Aorta (tissue), 5 donors: ENCODE measurements at places on chromosomes 2 and 18. TPM values are rescaled to one million over a fixed set of nuclear protein-coding genes. Genes with fewer than 3 reads are reported as not detected.

GRCh38 chr2:229779650-229780049 lies 65.3 kb upstream of the DNER start:
- peaks cover 4% of the 10 kb centered on the region for H3K36me3 ChIP-seq
- DNase-seq: no peak
- H3K27me3 ChIP-seq: no peaks in the 10 kb centered on the region
- H3K27ac ChIP-seq: no peak overlapping the region
- no peak overlapping the region for H3K4me3 ChIP-seq

DNA sequence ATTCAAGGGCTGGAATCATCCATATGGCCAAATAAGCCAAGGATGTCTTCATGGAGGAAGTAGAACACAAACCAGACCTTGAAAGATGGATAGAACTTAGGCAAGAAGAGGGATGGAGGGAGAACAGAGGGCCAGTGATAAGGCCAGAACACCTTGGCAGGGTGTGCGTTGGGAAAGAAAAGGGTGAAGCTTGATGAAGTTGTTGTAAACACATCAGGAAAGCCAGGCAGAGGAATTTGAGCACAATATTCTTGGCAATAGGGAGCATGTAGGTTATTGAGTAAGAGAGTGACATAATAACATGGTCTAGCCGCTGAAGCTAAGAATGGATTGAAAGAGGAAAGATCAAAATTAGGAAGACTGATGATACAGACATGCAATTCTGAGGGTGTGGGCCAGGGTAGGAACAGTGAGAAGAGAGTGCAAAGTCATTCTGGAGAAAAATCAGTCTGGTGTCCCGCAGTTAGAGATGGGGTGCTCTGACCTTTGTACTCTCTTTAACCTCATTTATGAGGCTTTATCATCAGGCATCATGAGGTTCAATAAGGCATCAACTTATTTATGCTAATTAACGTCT lies 41.0 kb downstream of the SLC14A2 start:
- no peaks in the 10 kb centered on the region for H3K36me3 ChIP-seq
- no peaks in the 10 kb centered on the region for H3K4me1 ChIP-seq
- DNase-seq: no peak
- H3K4me3 ChIP-seq: no peak overlapping the region

- DNase-seq: no peak
- H3K27me3 ChIP-seq: no peaks in the 10 kb centered on the region
- no peak overlapping the region for H3K27ac ChIP-seq
- no peak overlapping the region for H3K4me3 ChIP-seq
- peaks cover 2% of the 10 kb centered on the region for H3K4me1 ChIP-seq
Measured at GRCh38 chr2:165621086-165621560, 151.6 kb downstream of the CSRNP3 start.

DNA sequence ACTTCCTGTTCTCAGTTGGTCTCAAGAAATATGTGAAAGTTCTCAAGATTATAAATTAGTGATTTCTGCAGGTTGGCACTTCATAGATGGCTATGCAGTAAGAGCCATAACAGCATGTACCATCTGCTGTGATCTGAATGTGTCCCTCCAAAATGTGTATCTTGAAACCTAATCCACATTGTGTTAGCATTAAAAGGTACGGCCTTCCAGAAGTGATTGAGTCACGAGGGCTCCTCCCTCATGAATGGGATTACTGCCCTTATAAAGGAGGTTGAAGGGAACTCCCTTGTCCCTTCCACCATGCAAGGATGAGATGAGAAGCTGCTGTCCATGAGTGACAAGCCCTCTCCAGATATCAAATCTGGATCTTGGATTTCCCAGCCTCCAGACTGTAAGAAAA lies 45.0 kb downstream of the METTL4 start:
- no peak for DNase-seq
- H3K4me3 ChIP-seq: no peak overlapping the region
- H3K27ac ChIP-seq: no peak overlapping the region
- no peaks in the 10 kb centered on the region for H3K27me3 ChIP-seq

GRCh38 chr2:137107904-137108303 lies 342.6 kb downstream of the THSD7B start:
- no peak for DNase-seq
- H3K27me3 ChIP-seq: no peaks in the 10 kb centered on the region
- H3K36me3 ChIP-seq: no peaks in the 10 kb centered on the region
- no peak overlapping the region for H3K4me3 ChIP-seq
- H3K27ac ChIP-seq: no peak overlapping the region

The SCN2A gene
- total RNA-seq: 0.63 TPM

DNA sequence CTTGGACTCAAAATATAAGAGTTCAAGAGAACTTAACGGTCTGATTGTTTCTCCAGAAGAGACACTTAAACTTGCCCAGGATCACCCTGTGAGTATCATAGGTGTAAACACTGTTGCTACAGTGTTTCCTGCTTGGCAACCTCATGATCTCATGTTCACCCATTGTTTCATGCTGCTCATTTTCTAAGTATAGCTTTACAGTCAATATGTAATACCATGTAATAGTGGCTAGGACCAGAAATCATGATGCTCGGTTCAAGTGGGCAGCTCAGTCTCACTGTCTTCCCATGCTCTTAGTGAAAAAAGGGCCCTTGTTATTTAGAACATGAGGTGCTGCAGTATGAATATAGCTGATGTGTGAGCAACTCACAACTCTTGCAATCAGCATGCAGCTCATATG lies 157.5 kb downstream of the CERS6 start:
- no peak overlapping the region for H3K27ac ChIP-seq
- H3K36me3 ChIP-seq: no peaks in the 10 kb centered on the region
- H3K4me3 ChIP-seq: no peak overlapping the region
- H3K27me3 ChIP-seq: no peaks in the 10 kb centered on the region
- no peak for DNase-seq

- peak overlapping the region; percentile 81 for H3K4me3 ChIP-seq
- DNase-seq: peak; percentile 75
- H3K4me1 ChIP-seq: no peaks in the 10 kb centered on the region
- H3K36me3 ChIP-seq: no peaks in the 10 kb centered on the region
- H3K27me3 ChIP-seq: no peaks in the 10 kb centered on the region
- H3K27ac ChIP-seq: peak overlapping the region; percentile 86
Measured at GRCh38 chr2:188293601-188294351, 2.1 kb downstream of the GULP1 start.

GRCh38 chr2:174776223-174776622 lies 12.0 kb upstream of the CHRNA1 start:
- no peaks in the 10 kb centered on the region for H3K27me3 ChIP-seq
- H3K27ac ChIP-seq: no peak overlapping the region
- no peaks in the 10 kb centered on the region for H3K4me1 ChIP-seq
- no peak overlapping the region for H3K4me3 ChIP-seq
- H3K36me3 ChIP-seq: no peaks in the 10 kb centered on the region

- no peaks in the 10 kb centered on the region for H3K27me3 ChIP-seq
- no peak for DNase-seq
- H3K4me1 ChIP-seq: peaks cover 9% of the 10 kb centered on the region
- H3K4me3 ChIP-seq: no peak overlapping the region
- no peak overlapping the region for H3K27ac ChIP-seq
- H3K36me3 ChIP-seq: no peaks in the 10 kb centered on the region
Measured at GRCh38 chr18:12518832-12519531, 111.3 kb downstream of the PRELID3A start.

The MROH2A gene
- total RNA-seq: not detected

The RND3 gene
- total RNA-seq: 24.9 TPM

GRCh38 chr2:221073326-221074049 lies 498.6 kb downstream of the EPHA4 start:
- H3K4me1 ChIP-seq: no peaks in the 10 kb centered on the region
- no peak for DNase-seq
- no peak overlapping the region for H3K27ac ChIP-seq
- no peaks in the 10 kb centered on the region for H3K27me3 ChIP-seq
- no peaks in the 10 kb centered on the region for H3K36me3 ChIP-seq

DNA sequence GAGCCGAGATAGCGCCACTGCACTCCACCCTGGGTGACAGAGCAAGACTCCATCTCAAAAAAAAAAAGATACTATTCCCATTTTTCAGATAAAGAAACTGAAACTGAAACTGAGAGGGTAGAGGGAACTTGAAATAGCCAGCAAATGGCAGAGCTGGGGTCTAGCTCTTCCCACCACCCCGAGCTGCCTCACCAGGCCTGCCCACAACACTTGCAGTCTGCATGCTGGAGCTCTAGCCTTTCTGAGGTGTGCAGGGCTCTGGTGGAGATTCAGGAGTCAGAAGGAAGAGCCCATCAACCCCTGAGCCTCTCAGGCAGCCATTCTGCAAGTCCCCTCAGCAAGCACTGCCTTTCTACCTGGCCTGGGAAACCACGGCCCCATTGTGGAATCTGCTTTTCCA lies 14.3 kb downstream of the EDAR start:
- H3K4me3 ChIP-seq: no peak overlapping the region
- H3K36me3 ChIP-seq: no peaks in the 10 kb centered on the region
- no peak overlapping the region for H3K27ac ChIP-seq
- H3K27me3 ChIP-seq: no peaks in the 10 kb centered on the region
- DNase-seq: no peak
- no peaks in the 10 kb centered on the region for H3K4me1 ChIP-seq

The XDH gene
- total RNA-seq: not detected

The TDRD15 gene
- total RNA-seq: 0.06 TPM

The SCYGR6 gene
- not detected for total RNA-seq

GRCh38 chr18:54720620-54721019 lies 107.7 kb upstream of the RAB27B start:
- H3K36me3 ChIP-seq: no peaks in the 10 kb centered on the region
- H3K4me1 ChIP-seq: no peaks in the 10 kb centered on the region
- no peak for DNase-seq
- H3K27me3 ChIP-seq: no peaks in the 10 kb centered on the region
- H3K4me3 ChIP-seq: no peak overlapping the region

GRCh38 chr2:176003958-176004357 lies 1.9 kb upstream of the LNPK start:
- H3K4me3 ChIP-seq: no peak overlapping the region
- H3K36me3 ChIP-seq: no peaks in the 10 kb centered on the region

- no peak overlapping the region for H3K4me3 ChIP-seq
- H3K27ac ChIP-seq: no peak overlapping the region
- no peak for DNase-seq
- no peaks in the 10 kb centered on the region for H3K27me3 ChIP-seq
- H3K4me1 ChIP-seq: no peaks in the 10 kb centered on the region
Measured at GRCh38 chr2:24239553-24239952, 64.7 kb downstream of the FAM228A start.

GRCh38 chr2:218306184-218306920 lies 14.0 kb upstream of the TMBIM1 start:
- H3K4me3 ChIP-seq: no peak overlapping the region
- no peak for DNase-seq
- no peaks in the 10 kb centered on the region for H3K36me3 ChIP-seq
- peaks cover 2% of the 10 kb centered on the region for H3K4me1 ChIP-seq
- H3K27me3 ChIP-seq: no peaks in the 10 kb centered on the region

DNA sequence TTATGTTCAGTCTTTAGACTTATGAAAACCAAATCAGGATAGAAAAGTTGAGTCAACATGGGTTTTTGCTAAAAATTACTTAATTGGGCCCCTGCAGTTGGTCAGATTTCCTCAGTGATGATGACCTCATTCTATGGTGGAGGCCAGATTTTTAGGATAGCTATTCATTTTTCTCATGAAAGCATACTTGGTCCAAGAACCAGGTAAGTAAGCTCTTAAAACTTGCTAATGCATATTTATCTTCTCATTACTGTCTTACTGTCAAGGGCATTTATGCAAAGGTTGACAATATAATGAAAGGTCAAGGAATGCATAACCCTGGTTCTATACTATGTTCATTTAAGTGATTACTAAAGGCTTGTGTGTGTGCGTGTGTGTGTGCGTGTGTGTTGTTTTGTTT lies 650.6 kb downstream of the SATB2 start:
- no peaks in the 10 kb centered on the region for H3K4me1 ChIP-seq
- H3K4me3 ChIP-seq: no peak overlapping the region
- no peak overlapping the region for H3K27ac ChIP-seq
- no peak for DNase-seq

- H3K4me3 ChIP-seq: no peak overlapping the region
- DNase-seq: no peak
- H3K27me3 ChIP-seq: no peaks in the 10 kb centered on the region
Measured at GRCh38 chr2:32851777-32852439, 94.8 kb upstream of the LTBP1 start.

The POTEC gene
- total RNA-seq: not detected

DNA sequence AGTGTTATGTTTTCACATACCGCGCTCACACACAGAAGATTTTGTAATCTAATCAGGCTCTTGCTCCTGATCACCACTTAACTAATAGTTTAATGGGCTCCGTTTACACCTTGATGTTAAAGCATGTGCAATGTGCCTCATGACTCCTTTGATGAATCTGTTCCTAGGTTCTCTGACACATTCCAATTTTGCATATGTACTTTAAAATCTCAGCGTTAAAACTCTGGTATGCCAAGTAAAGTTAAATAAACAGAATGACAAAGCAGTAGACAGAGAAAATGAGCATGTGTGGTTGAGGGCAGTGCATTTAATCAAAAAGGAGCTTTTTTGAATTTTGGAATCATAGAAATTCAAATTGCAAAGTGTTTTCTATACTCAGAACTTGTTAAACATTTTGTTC lies 96.4 kb downstream of the TCF4 start:
- no peak overlapping the region for H3K27ac ChIP-seq
- H3K27me3 ChIP-seq: no peaks in the 10 kb centered on the region
- DNase-seq: no peak
- H3K4me3 ChIP-seq: no peak overlapping the region
- H3K4me1 ChIP-seq: no peaks in the 10 kb centered on the region

GRCh38 chr2:230950874-230951339 lies 25.9 kb upstream of the GPR55 start:
- H3K27ac ChIP-seq: no peak overlapping the region
- no peak overlapping the region for H3K4me3 ChIP-seq
- DNase-seq: no peak
- no peaks in the 10 kb centered on the region for H3K36me3 ChIP-seq
- no peaks in the 10 kb centered on the region for H3K27me3 ChIP-seq

The NYAP2 gene
- 1.7 TPM for total RNA-seq

GRCh38 chr18:59909289-59910036 lies 9.7 kb downstream of the PMAIP1 start:
- H3K27ac ChIP-seq: no peak overlapping the region
- DNase-seq: no peak
- no peak overlapping the region for H3K4me3 ChIP-seq
- no peaks in the 10 kb centered on the region for H3K36me3 ChIP-seq
- H3K27me3 ChIP-seq: no peaks in the 10 kb centered on the region

The CTLA4 gene
- 1.8 TPM for total RNA-seq

DNA sequence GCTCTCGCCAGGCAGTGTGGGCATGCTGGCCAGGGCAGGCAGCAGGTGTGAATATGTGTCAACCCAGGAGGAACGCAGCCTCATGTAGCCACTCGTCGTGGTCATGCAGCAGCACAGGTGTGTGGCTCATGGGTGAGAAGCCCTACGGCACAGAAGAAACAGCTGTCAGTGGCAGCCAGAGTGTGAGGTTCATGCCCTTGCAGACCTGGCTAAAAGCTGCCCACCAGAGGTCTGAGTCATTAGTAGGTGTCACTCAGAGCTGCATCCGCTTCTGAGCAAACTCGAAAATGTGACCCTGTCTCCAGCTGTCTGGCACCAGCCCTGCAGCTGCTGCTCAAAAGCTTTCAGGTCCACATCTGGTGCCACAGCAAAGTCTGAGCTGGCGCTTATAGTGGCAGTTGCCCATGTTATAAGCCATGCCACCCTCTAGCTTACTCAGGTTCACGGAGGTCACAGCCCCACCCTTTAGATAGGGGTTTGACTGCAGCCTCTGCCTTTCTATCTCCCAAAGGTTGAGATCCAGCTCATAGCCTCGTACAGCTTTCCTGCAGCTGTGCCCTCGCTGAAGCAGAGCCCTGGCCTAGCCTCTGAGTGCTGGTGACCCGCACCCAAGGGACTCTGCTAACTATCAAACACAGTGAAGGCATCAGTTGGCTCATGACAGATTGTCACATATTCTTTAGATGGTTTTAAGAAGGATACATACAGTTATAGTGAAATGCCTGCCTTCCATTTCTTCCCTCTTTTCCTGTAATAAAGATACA lies 195.0 kb downstream of the CCDC102B start:
- H3K36me3 ChIP-seq: no peaks in the 10 kb centered on the region
- no peak overlapping the region for H3K27ac ChIP-seq
- no peak overlapping the region for H3K4me3 ChIP-seq
- no peaks in the 10 kb centered on the region for H3K27me3 ChIP-seq

The CCDC148 gene
- 0.52 TPM for total RNA-seq

The FHOD3 gene
- total RNA-seq: 31.2 TPM
